ENCODE measurements at places on chromosomes 12 and 14.

GRCh38 chr14:35287431-35288013 lies 4.7 kb upstream of the PSMA6 start:
- no peak for DNase-seq

DNA sequence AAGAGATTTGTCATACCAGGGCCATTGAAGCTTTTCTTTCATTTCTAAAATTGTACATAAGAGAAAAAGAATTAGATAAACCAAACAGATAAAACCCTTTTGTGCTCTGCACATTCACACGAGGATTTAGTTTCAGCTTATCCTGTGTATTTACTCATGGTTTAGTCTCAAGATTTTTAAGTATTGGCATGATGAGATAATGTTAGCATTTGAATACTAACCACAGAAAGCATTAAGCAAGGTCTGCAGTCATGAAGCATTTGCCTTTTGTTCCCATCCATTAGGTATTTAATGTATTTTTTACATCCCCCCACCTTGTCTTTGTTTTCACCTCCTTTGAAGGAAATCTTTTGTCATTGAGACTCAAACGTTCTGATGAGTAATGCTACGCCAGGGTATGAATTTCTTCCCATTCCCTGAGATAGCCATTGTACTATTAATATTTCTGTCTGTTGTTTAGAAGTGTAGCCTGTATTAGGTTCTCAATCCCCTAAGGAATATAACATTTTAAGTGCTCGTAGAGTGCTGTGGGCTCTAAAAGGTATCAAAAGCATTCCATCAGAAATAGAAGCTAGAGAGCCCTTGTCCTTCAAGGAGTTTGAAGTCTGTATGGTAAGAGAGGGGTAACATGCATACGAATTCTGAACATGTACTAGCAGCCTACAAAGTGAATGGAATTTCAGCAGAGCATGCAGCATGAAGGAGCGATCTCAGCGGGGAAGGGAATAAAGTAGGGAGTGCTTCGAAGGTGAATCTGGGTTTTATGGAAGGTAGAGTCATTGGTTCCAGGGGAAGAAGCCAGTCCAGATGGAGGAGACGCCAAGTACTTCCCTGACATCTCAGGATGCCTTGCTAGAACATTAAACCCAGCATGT lies 22.3 kb downstream of the CRADD start:
- DNase-seq, result no peak

GRCh38 chr14:74065746-74066575 lies 18.3 kb downstream of the ALDH6A1 start:
- DNase-seq, result no peak

GRCh38 chr12:4241592-4241991 lies 32.0 kb upstream of the CCND2 start:
- no peak for DNase-seq

- peak; percentile 60 for DNase-seq
Measured at GRCh38 chr14:73173092-73173735, 36.9 kb downstream of the PSEN1 start.

- DNase-seq, result no peak
Measured at GRCh38 chr12:7100239-7100638, 8.0 kb upstream of the C1R start.

GRCh38 chr12:1793426-1794210 lies 26.7 kb upstream of the LRTM2 start:
- DNase-seq, result no peak

GRCh38 chr14:59187802-59188460 lies 536 bp upstream of the DAAM1 start:
- peak; percentile 68 for DNase-seq

GRCh38 chr14:71388336-71388735 lies 481.1 kb downstream of the PCNX1 start:
- no peak for DNase-seq
